NCI-H1436 (cell line): ENCODE measurements at places on chromosomes 7 and 10.

DNA sequence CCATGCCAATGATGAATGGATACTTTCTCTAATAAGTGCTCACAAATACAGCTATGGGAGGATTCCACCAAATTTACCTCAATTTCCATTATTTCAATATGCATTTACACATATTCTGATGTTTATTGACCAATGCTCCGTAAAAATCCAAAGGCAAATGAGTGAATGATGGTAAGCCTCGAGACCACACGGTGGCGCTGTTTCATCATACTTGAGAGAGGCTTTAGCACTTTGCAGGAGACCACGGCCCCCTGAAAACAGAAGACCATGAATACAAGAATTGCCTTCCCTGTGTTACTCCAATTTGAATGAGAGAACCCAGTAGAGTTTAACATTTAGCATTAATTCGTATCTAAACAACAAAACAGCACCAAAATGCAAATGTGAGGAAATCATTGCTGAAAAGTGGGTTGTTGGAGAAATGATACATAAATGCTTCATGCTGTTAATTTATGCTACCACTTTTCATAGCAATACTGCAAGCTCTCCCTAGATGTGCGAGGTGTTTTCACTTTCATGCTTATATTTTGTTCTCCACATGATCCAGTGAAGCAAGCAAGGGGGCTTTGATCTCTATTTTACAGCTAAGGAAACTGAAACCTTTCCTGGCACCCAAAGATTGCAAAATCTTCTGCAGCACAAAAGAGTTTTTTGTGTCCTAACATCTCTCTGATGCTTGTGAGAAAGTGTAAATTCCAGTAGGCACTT is 35.4 kb downstream of the TRIL start:
- DNase-seq: peak; percentile 88

DNA sequence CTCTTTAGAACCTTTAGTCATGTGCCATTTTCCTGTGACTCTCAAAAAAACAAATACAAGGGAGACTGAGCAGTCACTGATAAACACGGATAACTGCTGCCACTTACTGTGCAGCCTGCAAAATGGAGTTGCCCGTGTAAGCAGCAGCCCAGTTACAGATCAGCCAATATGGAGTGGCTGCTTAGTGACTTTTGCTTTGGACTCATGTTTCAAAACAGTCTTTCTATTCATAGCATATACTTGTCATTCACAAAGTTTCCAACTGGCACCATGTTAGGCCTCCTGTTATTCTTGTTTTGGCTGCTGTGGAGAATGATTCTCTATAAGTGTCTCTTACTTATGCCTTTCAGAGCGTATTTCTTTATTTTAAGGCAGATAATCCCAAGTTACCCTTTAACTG is 3.0 kb downstream of the FAM204A start:
- peak; percentile 8 for DNase-seq

- DNase-seq: no peak
Measured at GRCh38 chr7:11232462-11232861, 258.8 kb downstream of the PHF14 start.

GRCh38 chr10:78212060-78212785 is 178.6 kb downstream of the RPS24 start:
- no peak for DNase-seq

GRCh38 chr10:71838264-71839211 is 12.5 kb downstream of the PSAP start:
- DNase-seq: no peak
